ENCODE measurements at places on chromosomes 16 and 17.

- no peak for DNase-seq
Observed at GRCh38 chr17:75295201-75296158, 6.2 kb upstream of the SLC25A19 start.

DNA sequence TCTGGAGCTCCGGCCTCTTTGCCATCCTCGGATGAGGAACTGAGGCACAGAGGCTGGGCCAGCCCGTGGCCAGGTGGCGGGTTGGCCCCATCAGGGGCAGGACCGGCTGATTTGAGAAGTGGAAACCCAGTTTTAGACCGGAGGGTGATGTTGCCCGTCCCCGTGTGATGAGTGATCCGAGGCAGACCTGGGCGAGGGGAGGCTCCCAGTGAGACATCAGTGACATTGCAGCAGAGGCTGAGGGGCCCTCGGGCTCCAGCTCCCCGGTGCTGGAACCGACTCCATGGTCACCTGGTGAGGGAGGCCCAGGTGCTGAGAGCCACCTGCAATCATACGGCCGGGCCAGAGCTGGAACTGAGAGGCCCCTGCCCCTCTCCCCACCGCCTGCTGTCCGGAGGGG lies 26.9 kb upstream of the CACNA1H start:
- no peak for DNase-seq

DNA sequence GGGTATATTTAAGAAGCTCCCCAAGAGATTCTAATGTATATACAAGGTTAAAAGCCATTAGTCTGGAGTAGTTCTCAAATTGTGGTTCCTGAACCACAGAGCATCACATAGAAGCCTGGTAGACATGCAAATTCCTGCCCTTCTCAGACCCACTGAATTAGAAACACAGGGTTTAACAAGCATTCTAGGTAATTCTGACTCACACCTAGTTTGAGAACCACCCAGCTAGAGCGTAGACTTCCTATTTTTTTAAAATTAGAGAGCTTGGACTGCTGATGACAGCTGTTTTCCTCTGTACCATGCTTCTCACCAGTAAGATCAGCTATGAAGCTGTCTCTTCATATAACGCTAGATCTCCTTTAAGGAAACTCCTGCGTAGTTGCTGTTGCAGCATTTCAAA lies 50.6 kb downstream of the HS3ST3B1 start:
- DNase-seq, result no peak

DNA sequence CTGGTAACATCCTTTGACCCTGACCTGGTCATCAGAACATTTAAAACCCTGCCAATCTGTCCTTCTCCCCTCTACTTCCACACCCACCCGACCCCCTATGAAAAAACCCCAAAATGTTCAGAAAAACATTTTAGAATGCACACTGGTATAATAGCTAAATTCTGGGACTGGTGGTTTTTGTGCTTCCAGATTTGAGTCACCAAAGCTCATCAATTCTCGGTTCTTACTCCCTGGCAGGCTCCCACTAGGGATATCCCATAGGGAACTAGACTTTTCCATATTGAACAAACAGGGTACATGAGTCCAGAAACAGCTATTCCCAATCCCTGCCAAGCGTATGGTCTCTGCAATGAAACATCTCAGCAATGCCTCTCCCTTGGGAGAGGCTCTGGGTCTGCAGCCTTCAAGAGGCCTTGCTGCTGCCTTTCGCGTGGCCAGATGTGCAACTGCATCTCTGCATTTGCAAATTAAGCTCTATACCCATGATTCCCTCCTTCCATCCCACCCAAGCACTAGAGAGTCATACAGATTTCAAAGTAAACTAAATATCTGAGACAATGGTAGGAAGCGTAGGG lies 67.7 kb downstream of the SMG6 start:
- no peak for DNase-seq

DNA sequence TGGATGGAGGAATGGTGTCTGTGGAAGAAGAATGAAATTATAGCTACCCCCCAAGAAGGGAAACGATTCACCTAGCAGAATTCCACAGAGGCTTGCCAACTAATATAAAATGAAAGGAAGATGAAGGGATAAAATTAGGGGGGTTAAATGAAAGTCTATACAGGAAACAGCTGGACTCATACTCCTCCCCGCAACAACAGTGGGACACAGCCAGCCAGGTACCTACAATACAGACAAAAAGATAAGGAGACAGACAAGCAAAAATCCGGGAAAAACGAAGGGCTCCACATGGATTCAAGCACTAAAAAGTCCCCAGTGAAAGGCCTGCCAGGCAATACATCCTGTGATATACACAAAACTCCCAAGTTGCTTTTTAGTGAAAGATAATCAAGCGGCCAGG lies 47.9 kb downstream of the CACNG1 start:
- no peak for DNase-seq

GRCh38 chr17:63487014-63487339 lies 10.1 kb downstream of the ACE start:
- no peak for DNase-seq

GRCh38 chr17:75889454-75889853 lies 7.3 kb downstream of the TRIM65 start:
- no peak for DNase-seq

- no peak for DNase-seq
Observed at GRCh38 chr17:75635610-75636202, 2.5 kb downstream of the SMIM5 start.

DNA sequence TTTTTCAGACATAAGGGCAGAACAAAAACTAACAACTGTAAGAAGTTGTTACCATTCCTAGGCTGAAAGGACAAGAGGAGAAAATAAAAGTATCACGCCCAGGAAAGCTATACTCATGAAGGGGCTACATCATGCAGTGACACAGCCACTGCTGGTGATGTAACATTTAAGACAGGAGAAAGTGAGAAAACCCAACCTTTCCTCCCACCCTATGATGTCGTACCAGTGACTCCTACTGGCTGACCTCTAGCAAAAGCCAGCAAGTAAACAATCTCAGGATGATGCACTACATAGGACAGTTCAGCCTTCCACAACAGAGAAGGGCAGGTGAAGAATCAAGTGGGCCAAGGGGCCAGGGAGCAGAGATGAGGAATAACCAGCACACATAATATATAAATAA lies 14.0 kb upstream of the OR1E2 start:
- DNase-seq, result no peak

- no peak for DNase-seq
Observed at GRCh38 chr16:74463888-74464287, 42.6 kb upstream of the CLEC18B start.

DNA sequence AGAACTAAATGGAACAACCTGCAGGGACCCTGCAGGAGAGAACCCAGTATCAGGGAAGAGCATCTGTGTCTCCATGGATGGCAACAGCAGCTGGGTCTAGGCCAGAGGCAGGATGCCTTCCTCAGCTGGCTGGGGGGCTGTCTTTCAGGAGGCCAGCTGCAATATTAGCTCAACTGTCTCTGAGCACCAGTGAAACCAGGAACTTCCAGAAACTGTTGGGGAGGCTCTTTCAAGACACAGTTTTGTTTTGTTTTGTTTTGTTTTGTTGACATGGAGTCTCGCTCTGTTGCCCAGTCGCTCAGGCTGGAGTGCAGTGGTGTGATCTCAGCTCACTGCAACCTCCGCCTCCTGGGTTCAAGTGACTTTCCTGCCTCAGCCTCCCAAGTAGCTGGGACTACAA lies 7.6 kb downstream of the GPR142 start:
- no peak for DNase-seq

DNA sequence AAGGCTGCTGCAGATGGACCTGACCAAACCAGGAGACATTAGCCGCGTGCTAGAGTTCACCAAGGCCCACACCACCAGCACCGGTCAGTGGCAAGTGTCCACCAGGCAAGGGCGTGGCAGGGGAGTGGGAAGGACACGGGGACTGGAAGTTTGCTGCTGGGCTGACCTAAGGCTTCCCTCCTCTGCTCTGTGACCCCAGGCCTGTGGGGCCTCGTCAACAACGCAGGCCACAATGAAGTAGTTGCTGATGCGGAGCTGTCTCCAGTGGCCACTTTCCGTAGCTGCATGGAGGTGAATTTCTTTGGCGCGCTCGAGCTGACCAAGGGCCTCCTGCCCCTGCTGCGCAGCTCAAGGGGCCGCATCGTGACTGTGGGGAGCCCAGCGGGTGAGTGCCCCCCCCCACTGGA lies 4.8 kb downstream of the HSD11B2 start:
- DNase-seq, result no peak

DNA sequence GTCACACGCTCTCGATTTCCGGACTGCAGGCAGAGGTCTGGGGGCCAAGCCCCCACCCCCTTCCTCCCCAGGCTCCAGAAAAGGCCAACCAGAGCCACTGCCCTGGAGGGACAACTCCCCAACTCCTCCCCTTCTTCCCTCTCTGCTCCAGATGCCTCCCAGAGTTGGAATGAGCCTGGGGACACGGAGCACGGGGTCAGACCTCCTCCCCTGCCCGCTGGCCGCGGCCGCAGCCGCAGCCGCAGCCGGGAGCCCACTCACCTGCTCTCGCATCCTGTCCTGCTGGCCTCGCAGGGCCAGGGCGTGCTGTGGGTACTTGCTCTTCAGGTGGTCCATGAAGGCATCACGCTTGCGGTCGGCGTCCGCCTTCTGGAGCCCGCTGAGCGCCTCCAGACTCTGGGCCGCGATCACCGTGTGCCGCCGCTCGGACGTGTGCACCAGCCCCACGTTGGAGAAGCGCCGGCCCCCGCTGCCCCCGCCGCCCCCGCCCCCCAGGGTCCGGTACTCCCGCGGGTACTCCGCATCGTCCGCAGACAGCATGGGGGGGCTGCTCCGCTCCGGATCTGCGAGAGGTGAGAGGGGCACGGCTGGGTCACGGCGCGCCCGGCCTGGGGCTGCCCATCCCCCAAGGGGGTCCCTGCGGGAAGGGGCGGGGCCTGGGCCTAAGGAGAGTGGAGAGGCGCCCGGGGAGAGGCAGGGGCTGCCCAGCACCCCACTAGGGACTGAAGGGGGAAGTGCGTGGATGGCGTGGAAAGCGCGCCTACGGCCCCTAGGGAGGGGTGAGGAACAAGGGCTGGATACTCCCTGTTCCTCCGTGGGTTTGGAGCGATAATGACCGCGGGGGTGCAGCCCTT lies 27.3 kb downstream of the SRCIN1 start:
- DNase-seq, result no peak

- no peak for DNase-seq
Observed at GRCh38 chr16:17408955-17409441, 61.8 kb downstream of the XYLT1 start.

DNA sequence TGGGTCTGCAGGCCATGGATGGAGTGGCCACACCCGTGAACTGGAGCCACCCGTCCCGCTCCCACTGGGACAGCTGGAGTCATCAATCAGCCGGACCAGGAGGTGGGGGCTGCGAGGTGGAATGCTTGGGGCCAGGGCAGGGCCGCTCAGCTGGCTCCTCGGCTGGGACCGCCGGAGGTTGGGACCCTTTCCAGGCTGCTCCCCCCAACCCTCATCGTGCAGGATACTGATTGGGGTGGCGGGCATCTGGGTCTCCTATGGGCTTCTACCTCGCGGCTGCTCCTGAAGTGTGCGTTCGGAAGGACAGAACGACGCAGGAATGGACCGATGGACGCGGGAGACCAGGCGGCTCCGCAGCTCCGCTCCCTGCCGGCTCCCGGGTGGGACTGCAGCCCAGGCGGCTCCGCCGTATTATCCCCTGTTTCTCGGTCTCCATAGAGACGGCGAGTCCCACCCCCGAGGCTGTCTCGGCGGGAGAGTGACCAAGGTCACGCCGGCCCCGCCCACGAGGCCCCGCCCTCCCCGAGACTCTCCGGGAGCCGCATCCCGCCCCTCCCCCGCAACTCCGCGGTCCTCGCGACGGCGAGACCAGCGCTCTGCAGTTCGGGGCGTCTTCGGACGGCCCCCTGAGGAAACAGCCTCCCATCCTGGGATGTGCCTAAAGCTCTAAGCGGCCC lies at the start of gene TPPP3:
TPPP3 (minus strand) TSS at position 388 of the 677 bp plus-strand sequence. CDS start 2,387 bp downstream, outside the sequence.
- no peak for DNase-seq

GRCh38 chr16:64343061-64343819 lies 778.6 kb downstream of the CDH11 start:
- no peak for DNase-seq

- no peak for DNase-seq
Observed at GRCh38 chr17:70653850-70654249, 484.5 kb downstream of the KCNJ2 start.

DNA sequence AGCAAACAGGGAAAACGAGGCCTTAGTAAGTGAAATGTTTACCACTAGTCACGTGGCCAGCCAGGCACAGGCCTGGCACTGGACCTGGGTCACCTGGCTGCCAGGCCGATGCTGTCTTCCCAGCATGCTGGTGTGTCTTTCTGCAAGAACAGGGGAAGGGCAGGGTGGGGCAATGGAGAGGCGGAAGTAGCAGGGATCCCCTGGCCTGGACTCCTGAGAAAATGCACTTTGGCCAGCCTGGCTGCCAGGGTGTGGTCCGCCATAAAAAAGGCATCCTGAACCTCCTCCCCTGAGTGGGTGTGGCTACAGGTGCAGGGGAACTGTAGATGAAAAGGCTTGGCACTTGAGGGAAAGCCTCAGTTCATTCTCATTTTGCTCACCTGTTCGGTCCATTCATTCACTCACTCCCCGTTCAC lies 1.0 kb upstream of the ANKRD40CL start:
- DNase-seq, result no peak
